Dermis blood vessel endothelial cell (primary cell): ENCODE measurements at places on chromosomes 4 and X.

GRCh38 chr4:124173912-124174311, 538.6 kb downstream of the ANKRD50 start:
- DNase-seq = no peak

DNA sequence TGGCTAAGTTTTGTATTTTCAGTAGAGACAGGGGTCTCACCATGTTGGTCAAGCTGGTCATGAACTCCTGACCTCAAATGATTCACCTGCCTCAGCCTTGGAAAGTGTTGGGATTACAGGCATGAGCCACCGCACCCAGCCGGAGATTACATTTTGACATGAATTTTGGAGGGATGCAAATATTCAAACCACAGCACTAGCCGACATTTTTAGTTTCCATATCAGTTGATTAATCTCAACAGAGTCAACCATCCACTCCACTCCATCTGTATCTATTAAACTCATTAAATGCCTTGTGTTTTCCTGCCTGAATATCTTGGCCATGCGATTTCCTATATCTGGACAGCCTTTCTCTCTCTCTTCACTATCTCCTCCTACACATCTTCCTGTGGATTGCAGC, 64.1 kb upstream of the PDGFRA start:
- no peak for DNase-seq

DNA sequence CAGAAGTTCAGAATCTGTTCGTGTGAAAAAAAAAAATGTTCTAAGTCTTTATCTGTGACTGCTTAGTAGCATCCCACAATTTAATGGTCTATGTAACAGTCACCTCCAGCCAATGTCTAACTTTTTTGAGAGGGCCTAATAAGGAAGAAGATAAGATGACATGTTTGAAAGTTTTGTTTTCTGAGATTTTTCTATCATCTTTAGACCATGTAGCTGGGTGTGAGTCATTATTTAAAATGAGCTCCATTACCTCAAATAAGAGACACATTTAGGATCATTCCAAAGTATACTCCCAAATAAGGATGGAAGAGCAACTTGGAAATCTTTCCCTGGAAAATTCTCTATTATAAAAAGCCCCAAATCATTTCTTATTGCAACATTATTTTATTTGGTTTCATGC, 28.2 kb upstream of the MCF2 start:
- DNase-seq = no peak

DNA sequence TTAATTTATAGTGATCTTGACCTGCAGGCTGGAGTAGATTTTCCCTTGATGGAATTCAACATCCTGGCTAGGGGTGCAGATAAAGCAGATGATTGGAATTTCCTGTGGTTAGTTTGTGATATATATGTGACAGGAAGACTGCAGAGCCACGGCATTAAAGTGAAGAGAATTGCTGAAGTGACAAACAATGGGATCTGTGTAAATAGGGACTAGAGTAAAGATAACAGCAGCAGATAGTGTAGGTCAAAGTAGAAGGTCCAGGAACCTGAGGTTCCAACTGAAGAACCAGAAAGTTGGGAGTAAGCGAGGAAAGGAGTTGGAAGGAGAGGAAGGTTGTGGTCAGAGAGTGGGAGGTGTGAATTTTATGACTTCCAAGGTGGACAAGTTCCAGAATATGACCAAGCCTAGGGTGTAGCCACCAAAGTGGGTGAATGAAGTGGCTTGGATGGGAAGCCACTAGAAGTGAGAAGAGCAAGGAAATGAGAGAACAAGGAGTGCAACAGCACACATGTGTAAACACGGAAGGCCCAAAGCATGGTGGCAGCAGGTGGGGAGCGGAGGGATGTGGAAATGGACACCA, 325.0 kb downstream of the RAB28 start:
- no peak for DNase-seq

DNA sequence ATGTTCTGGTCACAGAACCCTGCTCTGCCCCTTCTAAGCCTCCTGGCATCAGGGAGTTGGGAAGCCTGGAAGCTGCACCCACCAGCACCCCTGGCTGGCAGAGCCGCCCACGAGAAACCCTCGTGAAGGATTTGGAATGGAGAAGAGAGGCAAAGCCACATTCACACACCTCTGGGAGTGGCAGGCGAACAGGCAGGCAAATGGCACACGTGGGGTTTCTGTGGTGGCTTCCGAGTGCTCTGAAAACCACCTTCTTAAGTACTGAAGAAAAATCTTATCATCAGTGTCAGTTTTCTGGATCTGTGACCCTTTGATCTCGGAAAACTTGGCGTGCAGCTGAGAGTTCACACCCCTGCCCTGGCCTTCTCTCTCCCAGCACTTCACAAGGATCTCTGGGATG, 442.2 kb upstream of the FRG1 start:
- no peak for DNase-seq

DNA sequence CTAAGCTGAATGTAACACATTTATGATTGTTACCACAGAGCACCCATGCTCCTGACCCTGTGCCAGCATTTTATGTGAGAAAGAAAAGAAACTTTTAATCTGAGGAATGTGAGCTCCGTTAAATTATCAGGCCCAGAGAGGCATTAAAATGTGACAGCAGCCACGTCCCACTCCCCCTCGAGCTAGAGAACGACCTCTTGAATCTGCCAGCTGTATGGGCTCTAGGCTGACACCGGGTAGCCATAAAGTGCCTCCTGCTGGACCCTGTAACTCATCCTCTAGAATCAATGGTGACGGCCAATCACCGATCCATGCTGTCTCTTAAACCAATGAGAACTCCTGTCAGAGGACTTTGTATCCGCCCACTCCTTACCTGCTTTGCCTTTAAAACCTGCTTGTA, 110.2 kb upstream of the ADRA2C start:
- no peak for DNase-seq

DNA sequence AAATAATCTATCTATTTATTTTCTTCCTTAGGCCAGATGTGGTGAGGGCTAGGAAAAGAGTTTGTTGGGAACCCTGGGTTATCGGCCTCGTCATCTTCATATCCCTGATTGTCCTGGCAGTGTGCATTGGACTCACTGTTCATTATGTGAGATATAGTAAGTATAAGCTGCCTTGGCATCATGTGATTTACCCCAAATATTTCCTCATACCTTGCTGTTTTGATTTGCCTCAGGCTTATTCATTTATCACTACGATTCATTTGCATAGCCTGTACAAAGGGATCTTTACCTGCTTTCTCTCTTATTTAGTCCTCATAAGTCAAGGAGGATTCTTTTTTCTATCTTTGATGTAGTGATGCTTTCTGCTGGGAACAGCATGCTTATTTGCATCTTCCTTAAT, 14.5 kb downstream of the TMPRSS11E start:
- no peak for DNase-seq

DNA sequence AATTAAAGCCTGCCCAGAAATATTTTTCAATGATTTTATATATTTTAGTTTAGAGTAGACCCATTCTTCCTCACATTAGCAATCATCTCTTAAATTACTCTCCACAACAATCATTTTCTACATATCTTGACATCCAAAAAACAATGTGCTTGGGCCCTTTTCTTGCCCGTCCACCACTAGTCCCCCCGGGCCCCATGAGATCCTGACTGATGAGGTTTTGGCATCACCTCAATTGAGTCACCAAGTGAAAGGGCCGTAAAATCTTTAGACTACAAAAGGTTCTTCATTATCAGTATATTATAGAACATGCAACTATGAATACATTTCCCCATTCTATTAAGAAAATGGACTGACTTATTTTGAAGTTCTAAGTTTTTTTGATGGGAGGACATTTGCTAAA, 4.0 kb upstream of the CDKL2 start:
- no peak for DNase-seq

DNA sequence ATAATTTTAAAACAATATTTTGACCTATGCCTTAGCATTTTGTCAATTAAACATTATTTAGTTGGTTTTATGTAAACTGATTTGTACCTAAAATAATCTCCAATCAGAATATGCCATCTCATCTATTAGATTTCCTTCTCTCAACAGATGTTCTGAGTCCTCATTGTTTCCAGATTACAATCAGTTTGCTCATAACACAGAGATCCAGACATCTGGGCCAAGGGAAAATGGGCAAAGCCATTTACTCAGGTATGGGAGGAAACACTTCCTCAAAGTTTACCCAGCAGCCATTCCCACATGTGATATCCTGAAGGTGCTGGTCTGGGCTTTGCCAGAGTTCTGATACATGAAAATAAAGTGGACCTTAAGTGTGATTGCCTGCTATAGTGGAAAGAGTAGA, 217.9 kb upstream of the GPC4 start:
- DNase-seq = no peak

- DNase-seq = peak; percentile 39
Measured at GRCh38 chrX:150099316-150099715, 161.0 kb upstream of the EOLA2 start.

DNA sequence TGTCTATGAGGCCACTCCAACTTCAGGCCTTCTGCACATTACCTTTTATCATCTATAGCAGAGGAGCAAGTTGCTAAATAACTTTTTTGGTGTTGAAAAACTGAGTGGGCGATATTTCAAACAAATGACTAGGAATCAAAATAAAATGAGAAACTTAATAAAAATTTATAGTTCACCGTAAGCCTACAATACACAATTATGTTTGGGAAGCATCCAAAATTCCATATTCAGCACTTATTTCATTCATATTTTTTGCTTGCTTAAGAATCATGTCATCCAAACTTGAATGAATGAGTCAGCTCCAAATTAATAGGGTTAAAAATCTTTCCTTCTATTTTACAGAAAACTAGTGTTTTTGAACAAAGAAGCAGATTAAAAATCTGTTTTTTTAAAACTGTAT, 119.1 kb downstream of the SH3RF1 start:
- no peak for DNase-seq

GRCh38 chr4:89904524-89904923, 9.9 kb downstream of the MMRN1 start:
- no peak for DNase-seq

DNA sequence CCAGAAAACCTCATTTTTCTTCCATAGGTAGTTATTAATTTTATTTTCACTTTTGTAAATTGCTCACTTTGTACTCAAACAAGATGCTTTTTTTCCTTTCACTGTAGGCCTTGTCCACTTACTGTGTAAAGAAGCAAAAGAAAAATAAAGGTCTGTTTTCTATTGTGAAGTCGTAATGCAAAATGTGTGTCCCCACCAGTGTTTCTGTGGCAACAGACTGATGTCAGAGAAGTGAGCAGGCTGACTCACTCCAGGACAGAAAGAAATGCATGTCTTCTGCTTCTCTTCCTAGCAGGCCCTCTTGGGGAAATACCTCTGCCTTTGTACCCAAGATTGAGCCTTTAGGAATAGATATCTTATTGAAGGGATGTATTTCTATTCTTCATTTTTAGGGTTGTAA, 30.3 kb downstream of the INPP4B start:
- DNase-seq = no peak

- DNase-seq = no peak
Measured at GRCh38 chrX:152197465-152197864, 59.1 kb upstream of the MAGEA10 start.

DNA sequence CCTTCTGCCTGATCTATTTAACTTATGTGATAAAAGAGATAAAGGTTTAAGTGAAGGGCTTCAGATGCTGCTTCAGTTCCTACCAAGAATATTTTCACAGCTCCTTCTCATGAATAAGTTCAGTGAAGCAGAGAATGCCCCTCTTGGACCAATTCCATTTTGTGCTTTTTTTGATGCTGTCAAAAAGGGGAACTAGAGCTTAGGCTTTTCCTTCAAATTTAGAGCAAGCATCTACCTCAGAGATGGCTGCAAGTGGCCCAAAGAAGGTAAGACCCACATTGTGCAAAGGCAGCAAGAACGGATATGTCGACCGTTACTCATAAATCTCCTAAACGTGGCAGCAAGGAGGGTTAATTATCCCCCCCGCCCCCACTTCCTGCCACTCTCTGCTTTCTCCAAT, 4.5 kb downstream of the CHRDL1 start:
- DNase-seq = no peak

DNA sequence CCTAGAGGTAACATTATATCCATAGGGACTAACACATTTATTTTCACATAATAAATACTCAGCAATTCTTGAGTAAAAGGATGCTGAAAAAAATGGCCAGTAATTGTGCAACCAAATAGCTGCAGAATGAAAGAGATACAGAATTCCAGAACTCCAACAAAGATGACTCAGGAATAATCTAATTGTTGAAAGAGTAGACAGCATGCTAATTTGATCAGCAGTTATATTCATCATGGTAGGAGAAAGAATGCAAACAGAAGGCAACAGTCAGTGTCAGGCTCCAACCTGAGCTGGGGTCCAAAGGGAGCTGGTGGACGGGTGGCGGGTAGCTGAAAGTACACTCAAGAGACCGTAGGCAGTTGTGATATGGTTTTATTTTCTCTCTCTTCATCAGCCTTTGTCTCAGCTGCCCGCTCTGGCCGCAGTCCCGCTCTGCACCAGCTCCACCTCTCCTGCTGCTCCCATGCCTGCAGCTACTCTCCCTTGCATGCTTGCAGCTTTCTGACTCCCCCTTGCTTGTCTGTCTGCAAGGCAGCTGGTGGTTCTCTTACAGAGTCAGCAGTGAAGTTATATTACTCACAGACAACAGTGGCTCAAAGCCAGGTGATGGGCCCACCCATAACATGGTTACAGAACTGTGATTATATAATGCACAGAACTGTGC, 1150.1 kb downstream of the STIM2 start:
- no peak for DNase-seq

GRCh38 chr4:20505927-20506326, 194.3 kb upstream of the PACRGL start:
- DNase-seq = no peak

DNA sequence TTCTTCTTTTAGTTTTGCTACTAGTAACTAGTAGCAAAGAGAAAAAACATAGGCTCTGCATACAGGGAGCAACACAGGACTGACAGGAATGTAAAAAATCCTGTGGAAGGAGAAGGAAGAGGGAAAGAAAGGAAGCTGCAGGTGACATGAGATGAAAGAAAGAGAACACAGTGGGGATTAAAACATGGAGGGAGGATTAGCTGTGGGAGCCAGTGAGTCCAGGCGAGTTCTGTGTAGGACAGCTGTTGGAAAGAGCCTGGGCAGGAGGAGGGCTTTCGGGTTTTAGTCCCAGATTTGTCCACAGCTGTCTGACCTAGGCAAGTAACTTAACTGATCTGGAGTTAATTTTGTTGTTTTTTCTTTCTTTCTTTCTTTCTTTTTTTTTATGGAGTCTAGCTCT, 21.6 kb downstream of the CCNG2 start:
- no peak for DNase-seq

DNA sequence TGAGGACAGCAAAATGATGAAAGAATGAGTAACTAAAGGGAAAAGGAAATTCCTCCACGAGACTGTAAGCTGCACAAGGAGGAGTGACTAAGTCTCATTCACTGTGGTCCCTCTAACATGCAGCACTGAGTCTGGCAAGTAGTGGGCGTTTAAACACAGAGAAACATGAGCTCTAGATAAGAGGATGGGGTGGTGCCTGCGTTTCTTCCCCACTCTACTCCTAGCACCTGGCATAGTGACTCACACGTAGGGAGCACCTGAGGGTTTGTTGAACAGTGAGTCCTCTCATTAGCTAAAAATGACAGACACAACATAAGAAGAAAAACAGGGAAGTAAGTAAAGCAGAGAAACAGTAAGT, 105.8 kb upstream of the CBR4 start:
- peak; percentile 86 for DNase-seq

GRCh38 chr4:19883841-19884240, 367.9 kb upstream of the SLIT2 start:
- no peak for DNase-seq

- no peak for DNase-seq
Measured at GRCh38 chrX:102185967-102186720, 29.0 kb upstream of the TCP11X1 start.
